ENCODE measurements at places on chromosomes 4 and X.

DNA sequence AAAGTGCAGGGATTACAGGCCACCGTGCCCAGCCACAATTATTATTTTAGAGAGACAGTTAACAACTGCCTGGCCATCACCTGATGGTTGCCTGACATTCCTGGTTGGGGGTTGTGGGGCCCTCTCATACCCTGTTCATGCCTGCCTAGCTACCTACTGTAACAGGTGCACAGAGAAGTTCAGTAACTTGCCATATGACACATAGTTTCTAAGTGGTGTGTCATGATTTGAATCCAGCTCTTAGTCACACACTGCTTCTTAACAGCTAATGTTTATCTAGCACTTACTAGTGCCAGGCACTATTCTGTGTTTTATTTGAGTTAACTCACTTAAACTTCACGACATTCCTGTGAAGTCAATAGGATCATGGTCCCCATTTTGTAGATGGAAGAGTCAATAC, 122.7 kb upstream of the JADE1 start:
- DNase-seq: no peak

DNA sequence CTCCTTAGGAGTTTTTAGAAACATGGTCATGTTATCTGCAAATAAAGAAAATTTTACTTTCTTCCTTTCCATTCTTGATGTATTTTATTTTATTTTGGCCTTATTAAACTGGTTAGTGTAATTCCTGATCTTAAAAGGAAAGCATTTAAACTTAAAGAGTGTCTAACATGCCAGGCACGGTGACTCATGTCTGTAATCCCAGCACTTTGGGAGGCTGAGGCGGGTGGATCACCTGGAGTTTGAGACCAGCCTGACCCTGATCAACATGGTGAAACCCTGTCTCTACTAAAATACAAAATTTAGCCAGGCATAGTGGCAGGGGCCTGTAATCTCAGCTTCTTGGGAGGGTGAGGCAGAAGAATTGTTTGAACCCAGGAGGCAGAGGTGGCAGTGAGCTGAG, 281.3 kb downstream of the PTTG2 start:
- DNase-seq: no peak

- DNase-seq: no peak
These were observed 29.9 kb downstream of the NSD2 start for GRCh38 chr4:1901127-1901526.

GRCh38 chr4:158006990-158007389, 165.8 kb downstream of the GASK1B start:
- DNase-seq: no peak

GRCh38 chrX:153642051-153642654, 4.8 kb upstream of the DUSP9 start:
- DNase-seq: no peak

DNA sequence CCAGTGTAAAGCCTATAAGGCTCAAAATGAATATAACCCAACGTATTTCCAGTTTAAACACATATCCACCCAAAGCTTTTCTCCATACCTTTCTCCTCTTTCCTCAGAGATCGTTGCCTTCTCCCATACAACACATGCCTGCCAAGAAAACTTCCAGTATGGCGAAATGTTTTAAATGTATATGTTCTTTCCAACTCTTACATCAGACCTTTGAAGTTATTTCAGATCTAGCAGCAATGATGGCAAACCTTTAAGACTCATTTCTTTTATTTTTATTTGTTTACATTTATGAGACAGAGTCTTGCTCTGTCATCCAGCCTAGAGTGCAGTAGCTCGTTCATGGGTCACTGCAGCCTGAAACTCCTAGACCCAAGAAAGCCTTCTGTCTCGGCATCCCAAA, 265.4 kb downstream of the BMPR1B start:
- no peak for DNase-seq

DNA sequence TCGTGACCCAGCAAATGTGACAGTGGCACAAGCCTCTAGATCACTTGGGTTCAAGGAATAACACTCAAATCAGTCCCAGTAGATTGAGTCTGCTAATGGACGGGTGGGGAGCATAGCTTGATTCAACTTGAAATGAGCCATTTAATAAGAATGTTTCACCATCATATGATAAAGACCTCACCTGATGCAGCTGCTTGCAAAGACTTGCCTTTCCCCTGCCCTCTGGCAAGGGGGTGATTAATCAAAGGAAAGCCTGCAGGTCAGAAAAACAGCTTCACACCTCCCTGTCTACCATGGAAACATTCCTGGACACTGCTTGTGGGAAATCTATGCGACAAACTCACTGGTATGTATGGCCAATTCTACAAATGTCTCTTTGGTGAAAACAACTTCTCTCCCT, 54.5 kb downstream of the CD99L2 start:
- no peak for DNase-seq

- peak; percentile 75 for DNase-seq
These were observed 21.0 kb upstream of the BCORL1 start for GRCh38 chrX:129961180-129962083.

- no peak for DNase-seq
These were observed 239.4 kb downstream of the LDB2 start for GRCh38 chr4:16659079-16659478.

GRCh38 chr4:19224820-19225219, 1026.9 kb upstream of the SLIT2 start:
- no peak for DNase-seq

DNA sequence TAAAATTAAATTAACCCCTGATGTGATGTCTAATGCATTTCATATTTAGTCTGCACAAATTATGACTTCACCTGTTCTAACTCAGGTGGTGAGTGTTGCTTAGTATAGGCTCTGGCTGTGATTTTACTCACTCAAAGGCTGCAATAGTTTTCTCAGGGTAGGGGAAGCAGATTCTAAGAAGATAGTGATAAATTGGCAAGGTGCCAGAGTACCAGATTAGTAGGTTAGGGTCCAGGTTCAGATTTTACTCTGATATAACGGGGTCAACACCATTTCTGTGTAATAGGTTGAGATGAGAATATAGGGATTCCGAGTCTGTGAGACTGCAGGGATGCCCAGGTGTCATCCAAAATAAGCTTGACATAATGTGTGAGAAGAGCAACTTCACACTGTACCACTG, 1049.6 kb downstream of the STIM2 start:
- DNase-seq: no peak

DNA sequence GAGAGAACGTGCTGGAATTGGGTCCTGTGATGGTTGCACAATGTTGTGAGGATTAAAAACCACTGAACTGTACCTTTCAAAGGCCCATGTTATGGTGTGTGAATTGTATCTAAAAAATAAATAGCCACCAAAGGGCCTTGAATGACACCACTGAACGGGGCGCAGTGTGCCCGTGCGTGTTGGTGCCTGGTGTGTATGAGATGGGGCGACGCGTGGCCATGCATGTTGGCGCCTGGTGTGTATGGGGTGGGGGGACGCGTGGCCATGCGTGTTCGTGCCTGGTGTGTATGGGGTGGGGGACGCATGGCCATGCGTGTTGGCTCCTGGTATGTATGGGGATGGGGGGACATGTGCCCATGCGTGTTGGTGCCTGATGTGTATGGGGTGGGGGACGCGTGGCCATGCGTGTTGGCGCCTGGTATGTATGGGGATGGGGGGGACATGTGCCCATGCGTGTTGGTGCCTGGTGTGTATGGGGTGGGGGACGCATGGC, 66.6 kb upstream of the HELT start:
- no peak for DNase-seq

DNA sequence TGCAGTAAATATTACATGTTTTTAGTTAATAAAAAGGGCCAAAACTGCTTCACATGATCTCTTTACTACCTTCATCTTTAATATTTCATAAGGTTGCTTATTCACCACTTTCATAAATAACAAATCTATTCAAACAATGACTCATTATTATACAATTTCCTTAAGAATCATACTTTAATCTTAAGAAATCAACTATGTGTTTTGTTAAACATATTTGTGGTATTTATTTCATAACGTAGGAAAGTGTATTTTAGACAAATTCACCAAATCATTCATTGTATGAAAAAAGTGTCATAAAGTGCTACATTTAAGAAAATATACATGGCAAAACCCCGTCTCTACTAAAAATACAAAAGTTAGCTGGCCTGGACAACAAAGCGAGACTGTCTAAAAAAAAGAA, 150.5 kb upstream of the RXFP1 start:
- DNase-seq: no peak

GRCh38 chr4:70954032-70954431, 39.4 kb upstream of the DCK start:
- DNase-seq: no peak

DNA sequence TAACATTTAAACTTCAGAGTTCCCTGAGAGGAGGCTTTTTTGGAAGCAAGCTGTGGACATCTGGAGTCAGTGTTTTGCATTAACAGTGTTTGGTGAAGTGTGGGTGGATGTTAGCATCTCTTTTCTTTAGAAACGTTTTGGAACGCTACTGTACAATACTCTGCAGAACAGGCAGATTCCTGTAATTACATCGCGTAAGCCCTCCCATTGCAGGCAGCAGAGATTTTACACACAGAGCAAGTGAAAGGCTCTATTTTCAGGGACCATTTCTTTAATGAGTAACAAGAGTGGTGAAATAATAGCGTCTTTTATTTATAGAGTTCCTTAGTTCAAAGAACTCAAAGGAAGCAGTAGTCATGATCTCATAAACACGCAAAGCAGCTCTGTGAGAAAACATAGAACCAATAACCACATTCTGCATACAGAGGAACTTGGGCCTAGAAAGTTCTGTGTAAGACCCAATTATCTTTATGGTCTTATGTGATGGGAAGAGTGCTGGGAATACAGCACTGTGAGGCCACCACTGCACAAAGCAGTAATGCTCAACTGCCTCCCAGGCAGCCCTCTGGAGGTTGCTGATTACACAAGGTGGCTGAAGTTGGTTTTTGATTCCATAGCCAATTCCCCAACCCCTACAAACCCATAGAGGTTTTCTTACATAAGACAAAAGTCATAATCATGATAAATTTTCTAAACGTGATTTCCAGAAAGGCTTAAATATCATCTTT, 298.7 kb upstream of the EPHA5 start:
- no peak for DNase-seq

Data from stimulated activated CD8-positive, alpha-beta memory T cell treated with anti-CD3 and anti-CD28 coated beads, Interleukin-4, amount 100 ng/mL, for 48 hours (primary cell).